ENCODE measurements at places on chromosomes 16 and 17.

DNA sequence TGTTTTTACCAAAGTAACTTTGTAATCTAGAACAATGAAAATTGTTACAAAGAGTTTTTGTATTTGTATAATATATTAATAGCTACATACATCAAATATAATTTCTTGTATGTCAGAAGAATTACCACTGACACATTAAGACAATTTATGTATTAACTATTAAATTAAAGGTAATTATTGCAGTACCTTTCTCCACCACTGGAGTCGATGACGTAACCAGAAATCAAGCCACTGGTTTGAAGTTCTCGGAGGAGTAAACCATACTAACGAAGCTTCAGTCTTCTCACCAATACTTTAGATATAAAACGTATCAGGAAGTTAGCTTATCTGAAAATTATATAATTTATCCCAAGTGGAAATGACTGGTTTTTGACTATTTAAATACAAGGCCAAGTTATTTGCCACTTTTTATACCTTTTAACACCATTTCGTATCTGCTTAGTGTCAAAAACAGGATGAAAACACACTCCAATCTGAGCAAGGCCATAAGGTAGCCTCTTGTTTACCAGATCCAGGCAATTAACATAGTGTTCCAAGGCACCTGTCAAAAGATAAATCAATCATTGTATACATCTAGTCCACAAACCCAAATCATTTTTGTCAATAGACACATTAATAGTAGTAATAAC is 4.3 kb downstream of the POLG2 start:
- DNase-seq, result no peak

DNA sequence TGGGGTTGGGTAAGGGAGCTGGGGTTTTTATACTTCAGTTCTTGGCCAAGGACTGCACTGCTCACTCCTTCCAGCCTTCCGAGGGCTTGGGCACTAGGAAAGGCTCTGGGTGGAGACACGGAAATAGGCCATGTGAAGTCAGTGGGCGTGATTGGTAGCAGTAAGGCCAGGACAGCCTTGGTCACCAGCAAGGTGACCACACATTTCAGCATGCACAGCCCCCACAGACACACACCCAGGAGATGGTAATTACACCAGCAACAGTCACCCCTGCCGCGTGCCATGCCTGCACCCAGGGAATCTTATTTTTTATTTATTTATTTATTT is 252.5 kb downstream of the SEC14L1 start:
- no peak for DNase-seq

DNA sequence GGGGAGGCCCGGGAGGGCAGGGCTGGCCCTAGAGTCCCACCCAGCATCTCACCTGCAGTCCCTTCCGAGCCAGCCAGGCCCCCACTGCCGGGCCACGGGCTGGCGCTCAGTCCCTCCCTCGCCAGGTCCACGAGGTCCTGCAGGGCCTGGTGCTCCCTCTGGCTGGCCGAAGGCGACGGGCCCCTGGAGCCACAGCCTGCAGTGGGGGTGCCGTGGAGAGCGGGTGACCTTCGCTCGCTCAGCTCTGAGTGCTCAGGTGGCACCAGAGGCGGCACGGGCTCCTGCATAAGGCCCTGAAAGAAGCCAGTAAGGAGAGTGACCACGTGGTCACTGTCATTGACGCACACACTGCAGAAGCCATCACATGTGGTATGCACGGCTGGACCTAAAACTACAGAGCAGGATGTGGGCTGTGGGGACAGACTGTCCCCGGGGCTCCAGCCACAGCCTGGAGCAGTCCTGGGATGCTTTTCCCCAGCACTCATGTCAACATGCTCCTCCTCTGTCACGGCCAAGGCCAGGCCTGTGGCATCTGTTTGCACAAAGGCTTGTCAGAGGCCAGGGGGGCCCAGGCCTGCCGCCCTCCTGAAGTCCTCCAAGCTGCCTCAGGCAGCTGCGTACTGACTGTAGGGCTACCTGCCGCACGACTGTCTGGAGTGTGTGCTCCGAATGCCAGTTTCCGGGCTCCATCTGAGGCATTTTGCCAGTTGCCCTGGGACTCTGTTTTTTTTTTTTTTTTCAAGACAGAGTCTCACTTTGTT is 15.1 kb downstream of the SLX4 start:
- DNase-seq, result no peak

DNA sequence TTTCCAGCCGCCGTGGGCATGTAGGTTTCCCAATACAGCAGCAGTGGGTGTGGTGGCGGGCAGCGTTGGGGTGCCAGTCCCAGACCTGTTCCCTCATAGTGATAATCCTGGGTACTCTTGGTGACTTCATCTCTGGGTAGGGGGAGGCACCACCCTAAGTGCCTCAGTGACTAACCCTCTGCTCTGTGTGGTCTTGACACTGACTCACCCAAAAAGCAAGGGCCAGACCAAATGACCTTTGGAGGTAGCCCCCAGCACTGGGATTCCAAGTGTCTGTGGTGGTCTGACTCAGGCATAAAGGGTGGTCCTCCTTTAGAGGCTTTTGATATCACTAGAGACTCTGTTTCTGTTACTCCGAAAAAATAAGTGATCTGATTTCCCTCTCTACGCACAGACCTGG is 908 bp downstream of the CALB2 start:
- DNase-seq, result no peak

DNA sequence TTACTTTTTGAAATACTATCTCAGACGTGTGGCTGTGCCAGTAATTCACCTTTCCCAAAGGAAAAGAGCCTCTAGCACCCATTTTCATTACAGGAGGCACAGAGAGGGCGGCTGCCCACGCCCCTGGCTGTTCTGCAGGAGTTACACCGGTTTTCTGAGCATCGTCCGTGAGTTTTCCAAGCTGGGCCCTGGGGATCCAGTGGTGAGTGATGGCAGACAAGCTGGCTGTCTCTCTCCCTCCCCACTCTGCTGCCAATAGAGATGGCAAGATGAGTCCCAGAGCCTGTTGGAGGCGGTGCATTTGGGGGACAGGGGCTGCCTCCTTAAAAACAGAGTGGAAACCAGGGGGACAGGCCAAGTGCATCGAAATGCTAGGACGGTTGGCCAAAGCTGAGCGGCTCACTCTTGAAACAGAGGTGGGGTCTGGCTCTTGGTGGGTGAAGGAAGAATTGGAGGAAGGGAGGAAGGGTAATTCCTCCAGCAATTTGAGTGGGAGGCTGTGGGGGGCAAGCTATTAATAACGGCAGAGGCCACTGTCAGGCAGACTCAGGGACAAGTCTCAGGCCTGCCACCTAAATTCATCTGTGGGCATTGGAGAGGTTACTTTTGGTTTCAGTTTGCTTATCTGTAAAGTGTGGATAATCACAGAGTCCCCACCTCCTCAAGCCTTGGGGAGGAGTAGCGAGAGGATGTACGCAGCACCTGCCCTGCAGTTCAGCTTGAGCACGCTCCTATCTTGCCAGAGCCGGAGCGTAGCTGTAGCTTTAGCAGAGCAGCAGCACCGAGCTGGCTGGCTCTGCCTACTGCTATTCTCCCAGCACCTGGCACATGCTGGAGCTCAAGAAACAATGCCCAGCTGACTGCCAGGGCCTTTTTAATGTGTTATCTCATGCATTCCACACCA is 7.5 kb upstream of the NOS2 start:
- DNase-seq, result no peak

GRCh38 chr17:68238871-68239253 is 9.0 kb upstream of the AMZ2 start:
- no peak for DNase-seq

DNA sequence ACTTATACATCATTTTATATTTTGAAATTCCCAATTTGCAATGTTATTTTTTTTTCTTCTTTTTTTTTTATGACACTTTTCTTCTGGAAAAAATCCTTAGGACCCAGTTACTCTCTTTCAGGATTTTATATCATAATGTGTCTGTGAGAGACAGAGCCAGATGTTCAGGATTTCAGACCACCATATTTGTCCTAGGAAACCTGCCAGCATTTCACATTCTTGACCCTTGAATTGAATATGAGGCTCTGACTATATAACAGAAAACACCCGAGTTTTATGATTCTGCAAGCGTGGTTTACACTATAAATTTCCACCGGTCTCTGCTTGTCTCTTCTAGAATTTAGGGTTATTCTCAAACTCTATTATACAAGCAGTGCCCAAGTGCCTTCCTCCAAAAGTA is 621.0 kb downstream of the WWOX start:
- no peak for DNase-seq

DNA sequence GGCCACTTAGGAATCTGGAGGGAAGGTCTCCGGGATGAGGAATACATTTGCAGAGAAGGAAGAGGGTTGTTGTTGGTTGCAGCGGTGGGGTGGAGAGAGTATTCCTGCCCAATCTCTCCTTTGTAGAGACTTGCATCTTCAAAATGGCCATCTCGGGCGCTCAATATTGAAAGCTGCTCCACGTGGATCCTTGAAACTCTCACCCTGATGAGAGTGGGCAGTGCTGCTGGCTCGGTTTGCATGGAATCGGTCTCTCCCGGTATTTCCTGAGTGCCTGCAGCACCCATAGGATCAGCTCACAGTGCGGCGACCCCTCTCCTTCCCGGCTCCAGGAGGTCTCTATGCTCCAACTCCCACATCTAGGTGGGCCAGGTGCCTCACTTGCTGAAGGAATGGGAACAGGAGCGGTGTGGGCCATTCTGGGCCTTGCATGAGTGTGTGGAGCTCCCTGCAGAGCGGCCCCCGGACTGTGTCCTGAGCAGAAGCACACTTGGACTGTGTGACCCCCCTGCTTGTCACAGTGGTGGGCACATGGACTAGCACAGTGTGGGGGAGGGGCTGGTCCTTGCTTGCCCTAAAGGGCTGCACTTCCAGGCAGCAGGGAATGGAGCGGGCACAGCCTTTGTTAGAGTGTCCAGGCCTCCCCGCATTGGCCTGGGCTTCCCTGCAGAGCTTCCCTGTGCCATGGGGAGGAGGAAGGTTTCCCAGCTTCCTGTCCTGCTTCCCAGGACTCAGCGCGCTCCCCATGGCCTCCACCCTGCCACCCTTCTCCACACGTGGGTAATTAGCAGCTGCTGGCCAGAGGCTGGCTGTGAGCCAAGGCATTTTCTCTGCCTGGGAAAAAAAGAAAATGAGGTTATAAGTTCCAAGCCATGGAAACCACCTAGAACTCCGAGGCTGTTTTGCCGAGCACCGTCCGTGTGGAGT is 139.3 kb downstream of the IRF8 start:
- DNase-seq, result no peak

- DNase-seq, result no peak
Observed at GRCh38 chr16:86530251-86531190, 20.2 kb downstream of the FOXF1 start.

DNA sequence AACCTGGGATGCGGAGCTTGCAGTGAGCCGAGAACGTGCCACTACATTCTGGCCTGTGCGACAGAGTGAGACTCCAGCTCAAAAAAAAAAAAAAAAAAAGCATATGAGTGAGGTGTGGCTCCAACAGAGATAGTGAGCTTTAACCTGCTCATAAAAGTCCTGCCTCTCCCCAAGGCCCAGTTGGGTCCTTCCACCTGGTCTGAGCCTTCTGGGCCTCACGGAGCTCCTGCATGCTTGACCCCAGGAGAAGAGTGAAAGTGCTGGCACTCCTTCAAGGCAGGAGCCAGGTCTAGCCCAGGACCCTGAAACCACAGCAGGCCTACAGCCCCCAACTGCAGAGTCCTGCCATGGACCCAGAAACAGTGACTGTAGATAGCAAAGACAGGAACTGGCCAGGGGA is 17.7 kb downstream of the HSD11B2 start:
- no peak for DNase-seq

- DNase-seq, result no peak
Observed at GRCh38 chr17:58253082-58253481, 14.7 kb downstream of the LPO start.

DNA sequence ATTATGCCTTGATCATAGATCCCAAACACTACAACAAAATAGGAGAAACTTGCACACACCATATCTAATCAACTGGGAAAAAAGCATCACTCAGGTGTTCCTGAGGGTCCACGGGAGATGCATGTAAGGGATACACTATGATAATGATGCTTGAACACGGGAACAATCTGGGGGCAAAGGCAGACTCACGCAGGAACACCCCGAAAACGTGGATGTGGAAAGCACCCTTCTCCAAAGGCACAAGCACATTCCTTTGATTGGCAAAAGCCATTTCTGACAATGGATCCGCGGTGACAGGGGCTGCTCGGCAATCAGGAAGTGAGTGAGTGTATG is 1.3 kb downstream of the ZNF652 start:
- no peak for DNase-seq

DNA sequence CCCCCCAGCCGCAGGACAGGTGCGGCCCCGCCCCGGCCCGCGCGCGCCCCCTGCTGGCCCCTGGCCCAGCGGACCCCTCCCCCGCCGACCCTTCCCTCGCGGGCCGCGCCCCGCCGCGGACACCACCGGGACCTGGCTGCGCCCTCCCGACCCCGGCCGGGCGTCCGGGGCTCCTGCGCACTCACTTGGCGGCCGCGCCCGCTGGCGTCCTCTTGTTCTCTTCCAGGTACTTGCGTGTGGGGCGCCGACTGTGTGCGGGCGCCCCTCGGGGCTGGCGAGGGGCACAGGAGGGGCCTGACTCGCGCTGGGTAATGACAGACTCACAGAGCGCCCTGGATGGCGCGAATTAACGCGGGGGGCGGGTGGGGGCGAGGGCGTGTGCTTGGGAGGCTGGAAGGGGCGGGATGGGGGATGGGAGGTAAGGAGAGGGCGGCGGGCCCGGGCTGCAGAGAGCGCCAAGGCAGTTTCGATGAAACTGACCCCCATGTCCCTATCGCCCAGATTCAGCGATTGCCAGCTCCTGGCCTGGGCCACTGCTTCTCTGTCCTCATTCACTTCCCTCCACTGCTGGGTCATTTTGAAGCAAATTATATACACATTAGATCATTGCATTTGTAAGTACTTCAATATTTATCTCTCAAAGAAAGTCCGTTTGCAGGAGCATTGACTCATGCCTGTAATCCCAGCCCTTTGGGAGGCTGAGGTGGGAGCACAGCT is 445 bp upstream of the DBNDD1 start:
- peak; percentile 34 for DNase-seq

- no peak for DNase-seq
Observed at GRCh38 chr17:1697681-1698080, 12.5 kb downstream of the TLCD2 start.

DNA sequence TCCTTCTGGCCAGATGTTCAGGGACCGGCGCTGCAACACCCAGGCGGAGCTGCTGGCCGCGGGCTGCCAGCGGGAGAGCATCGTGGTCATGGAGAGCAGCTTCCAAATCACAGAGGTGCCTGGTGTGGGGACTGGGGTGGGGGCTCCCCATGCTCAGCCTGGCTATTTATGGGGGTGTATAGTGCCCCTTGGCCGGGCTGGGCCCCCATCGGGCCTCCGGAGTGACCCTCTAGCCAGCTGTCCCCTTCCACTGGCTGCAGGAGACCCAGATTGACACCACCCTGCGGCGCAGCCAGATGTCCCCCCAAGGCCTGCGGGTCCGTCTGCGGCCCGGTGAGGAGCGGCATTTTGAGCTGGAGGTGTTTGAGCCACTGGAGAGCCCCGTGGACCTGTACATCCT is 6.1 kb downstream of the ITGB4 start:
- no peak for DNase-seq

GRCh38 chr17:5788266-5788900 is 204.1 kb upstream of the NLRP1 start:
- no peak for DNase-seq

DNA sequence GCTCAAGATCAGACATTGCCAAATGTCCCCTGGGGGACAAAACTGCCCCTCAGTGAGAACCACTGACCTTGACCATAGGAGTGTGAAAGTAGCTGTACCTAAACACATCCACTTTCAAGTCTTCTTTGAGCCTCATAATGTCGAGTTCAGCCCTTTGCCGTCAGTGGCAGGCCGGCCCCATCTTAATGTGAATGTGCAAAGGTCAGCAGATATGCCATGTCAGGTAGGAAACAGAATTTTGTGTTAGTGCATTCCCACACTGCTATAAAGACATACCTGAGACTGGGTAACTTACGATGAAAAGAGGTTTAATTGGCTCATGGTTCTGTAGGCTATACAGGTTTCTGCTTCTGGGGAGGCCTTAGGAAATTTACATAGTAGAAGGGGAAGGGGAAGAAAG is 95.1 kb upstream of the PIRT start:
- DNase-seq, result no peak
